ENCODE measurements at places on chromosomes 3 and 15. TPM values are rescaled to one million over a fixed set of nuclear protein-coding genes. Genes with fewer than 3 reads are reported as not detected.

GPR62 gene
- 0.33 TPM for polyA plus RNA-seq

SEMA3F gene
- polyA plus RNA-seq, result 39.5 TPM

LMAN1L gene
- not detected for polyA plus RNA-seq

TIMP4 gene
- polyA plus RNA-seq, result 0.33 TPM

CHRNA5 gene
- 1.2 TPM for polyA plus RNA-seq

SCG5 gene
- 7.4 TPM for polyA plus RNA-seq

GRK7 gene
- 0.15 TPM for polyA plus RNA-seq

NOX5 gene
- polyA plus RNA-seq, result 0.40 TPM

SPG21 gene
- 115 TPM for polyA plus RNA-seq

C3orf62 gene
- 12.4 TPM for polyA plus RNA-seq

FBXO40 gene
- polyA plus RNA-seq, result 0.03 TPM

SEC22C gene
- 51.6 TPM for polyA plus RNA-seq

- no peak for DNase-seq
These were observed 97.3 kb downstream of the ARNT2 start for GRCh38 chr15:80501476-80501875.

DNA sequence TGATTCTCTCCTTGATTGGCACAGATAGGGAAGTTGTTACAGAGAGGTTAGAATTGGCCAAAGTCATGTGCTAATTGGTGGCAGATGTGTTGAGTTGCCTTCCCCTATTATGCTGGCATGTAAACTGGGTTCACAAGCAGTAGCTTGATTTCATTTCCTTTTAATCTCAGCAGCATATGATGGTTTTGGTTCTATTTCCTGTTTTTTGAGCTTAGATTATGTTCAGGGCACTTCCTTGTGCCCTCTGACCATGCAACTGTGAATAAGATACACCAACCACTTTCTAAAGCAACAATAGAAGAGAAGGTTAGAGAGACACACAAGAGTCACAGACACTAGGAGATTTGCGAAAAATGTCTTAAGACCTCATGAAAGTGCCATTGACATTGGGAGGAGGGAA lies 16.5 kb downstream of the HPS3 start:
- DNase-seq, result no peak

DNA sequence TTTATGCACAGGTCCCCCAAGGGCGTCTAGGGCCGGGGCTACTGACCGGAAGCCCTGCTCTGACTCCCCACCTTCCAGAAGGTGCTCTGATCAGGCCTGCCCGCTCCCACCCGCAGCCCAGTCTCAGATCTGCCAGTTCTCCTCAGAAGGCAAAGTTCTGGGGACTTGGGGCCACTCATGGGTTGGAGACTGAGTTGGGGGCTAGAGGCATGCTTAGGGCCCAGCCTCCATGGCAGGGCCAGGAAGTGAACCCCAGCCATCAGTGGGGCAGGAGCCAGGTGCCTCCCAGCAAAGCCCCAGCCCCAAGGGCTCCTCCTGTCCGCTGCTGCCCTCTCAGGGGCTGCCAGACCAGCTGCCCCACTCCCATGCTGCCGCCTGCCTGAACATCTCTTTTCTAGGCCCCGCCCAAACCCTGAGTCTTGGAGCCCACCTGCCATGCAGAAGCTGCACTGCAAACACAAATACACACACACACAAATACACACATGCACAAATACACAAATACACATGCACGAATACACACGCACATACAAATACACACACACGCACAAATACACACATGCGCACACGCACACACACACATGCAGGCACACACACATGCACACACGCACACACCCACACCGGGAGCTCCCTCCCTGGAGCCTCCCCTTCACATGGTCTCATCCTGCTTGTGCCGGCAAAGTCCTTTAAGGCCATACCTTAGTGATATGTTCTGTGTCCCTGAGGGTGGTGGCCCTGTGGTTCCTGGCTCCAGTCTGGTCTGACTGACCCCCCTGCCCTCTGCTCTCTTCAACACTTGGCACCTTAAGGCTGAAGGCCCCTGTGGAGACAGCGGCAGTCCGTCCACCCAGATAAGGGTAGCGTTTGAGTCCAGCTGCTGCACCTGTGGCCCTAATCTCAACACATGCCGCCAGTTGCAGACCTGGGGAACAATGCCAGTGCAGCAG lies 59.2 kb upstream of the KLF13 start:
- DNase-seq, result no peak

DNA sequence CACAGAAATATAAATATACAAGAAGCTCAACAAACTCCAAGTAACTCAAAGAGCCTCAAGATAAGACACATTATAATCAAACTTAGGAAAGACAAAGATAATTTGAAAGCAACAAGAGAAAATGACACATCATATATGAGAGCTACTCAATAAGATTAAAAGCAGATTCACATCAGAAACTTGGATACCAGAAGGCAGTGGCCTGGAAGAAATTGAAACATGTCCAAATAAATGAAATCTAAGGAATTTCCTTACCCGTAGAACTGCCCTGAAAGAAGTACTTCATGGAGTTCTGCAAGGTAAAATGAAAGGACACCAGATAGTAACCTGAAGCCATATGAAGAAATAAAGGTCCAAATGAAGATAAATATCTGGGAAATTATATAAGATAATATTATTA lies 113.9 kb downstream of the LSAMP start:
- DNase-seq, result no peak

GRCh38 chr3:72244396-72244795 lies 459.4 kb upstream of the PROK2 start:
- no peak for DNase-seq

GRCh38 chr3:151314137-151314536 lies 2.5 kb downstream of the GPR87 start:
- DNase-seq, result no peak

DNA sequence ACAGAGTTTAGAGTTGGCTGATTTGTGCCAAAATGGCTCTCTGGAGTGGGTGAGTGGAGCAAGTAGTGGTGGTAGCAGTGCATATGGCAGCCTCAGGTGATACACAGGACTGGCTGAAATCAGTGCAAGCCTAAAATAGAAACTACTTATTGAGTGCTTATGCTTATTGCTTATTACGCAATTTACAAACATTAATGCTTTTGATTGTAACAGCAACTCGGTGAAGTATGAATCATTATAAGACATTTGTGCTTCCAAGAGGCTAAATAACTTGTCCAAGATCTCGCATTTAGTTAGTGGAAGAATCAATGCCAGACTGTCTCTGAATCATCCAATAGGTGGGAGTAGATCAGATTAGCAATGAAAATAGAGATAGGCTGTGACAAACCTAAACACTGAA lies 353.8 kb downstream of the NAALADL2 start:
- DNase-seq, result no peak

DNA sequence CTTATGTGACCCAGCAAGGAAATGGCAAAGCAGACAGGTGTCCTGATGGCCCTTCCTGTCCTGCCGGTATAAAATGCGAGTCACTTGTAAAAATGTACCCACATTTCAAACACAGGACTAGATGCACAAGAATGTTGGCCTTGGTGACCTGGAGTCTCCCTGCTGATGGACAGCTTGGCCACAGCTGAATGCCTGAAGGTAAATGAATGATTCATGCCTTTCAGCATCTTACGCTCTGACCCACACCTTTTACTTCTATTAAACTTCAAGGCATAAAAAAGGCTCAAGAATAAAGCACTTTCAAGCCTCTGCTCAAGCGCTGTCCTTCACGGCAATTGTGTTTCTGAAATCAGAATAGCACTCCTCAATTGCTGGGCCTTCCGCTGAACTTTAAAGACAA lies 228.0 kb upstream of the SLCO3A1 start:
- DNase-seq, result no peak

- no peak for DNase-seq
These were observed 43.0 kb upstream of the SPATA12 start for GRCh38 chr3:57017459-57017845.

DNA sequence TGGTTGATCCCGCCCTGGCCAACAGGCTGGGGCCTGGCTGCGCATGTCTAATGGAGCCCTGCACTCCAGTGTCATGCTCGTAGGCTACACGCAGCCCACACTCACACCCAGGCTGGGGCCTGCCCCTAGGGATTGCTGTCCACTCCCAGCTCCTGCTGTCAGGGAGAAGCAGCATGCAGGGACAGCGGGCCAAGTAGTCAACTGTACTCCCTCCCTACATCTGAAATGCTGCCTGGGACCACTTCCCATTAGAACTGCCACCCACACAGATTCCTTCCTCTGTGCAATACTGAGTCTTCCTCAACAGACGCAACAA lies 16.1 kb downstream of the ALS2CL start:
- no peak for DNase-seq

- DNase-seq, result no peak
These were observed 42.4 kb upstream of the LARS2 start for GRCh38 chr3:45345846-45346580.

DNA sequence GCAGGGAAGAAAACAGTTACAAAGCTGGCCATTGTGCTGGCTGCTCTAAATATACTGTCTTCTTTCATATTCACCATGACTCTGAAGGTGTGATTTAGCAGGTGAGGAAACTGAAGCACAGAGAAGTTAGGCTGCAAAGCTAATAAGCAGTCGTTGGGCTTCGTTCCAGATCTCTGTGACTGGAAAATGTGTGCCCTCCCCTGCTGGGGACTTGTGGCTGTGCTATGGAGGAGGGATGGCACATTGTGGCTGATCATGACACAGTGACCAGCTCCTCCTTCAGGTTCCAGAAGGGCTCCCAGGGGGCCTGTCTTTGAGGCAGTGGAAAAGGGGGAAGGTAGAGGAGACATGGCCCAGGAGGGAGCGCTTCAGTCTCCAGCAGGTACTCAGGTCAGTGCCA lies 19.2 kb downstream of the PXK start:
- no peak for DNase-seq

DNA sequence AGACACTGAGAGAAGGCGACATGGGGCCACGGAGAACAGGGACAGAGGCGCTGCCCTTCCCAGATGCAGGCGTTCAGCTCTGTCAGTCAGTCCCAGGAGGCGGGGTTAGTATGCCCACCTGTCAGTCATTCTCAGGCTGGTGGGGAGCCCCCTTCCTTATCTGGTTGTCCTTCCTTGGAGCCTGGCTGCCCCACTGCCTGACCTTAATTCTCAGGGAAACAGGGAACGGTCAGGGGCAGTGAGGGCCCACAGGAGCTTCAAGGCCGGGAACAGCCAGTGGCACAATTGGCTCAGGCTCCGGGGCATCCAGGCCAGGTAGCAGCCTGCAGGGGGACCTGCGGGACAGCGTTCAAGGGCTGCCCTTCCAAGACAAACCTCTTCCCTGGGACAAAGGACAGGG lies 133.2 kb downstream of the CHSY1 start:
- no peak for DNase-seq

GRCh38 chr3:54527521-54527920 lies 400.3 kb downstream of the LRTM1 start:
- DNase-seq, result no peak

DNA sequence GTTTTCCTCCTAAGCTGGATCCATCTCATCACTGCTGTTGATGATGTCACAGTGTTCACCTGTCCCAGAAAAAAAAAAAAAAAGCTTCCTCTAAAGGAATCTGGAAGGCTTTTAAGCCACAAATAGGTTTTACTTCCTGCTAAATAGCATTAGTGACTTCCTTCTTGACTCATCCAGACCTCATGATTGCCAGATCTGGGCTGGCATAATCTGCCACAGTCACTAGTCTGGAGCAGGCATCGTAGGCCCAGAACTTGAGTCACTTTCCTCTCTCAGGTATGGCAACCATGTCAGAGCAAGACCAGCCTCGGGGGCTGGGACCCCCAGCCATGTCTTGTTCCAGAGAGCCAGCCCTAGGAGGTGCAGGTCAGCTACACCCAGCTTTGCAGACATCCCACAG lies 266.5 kb upstream of the CADM2 start:
- no peak for DNase-seq

DNA sequence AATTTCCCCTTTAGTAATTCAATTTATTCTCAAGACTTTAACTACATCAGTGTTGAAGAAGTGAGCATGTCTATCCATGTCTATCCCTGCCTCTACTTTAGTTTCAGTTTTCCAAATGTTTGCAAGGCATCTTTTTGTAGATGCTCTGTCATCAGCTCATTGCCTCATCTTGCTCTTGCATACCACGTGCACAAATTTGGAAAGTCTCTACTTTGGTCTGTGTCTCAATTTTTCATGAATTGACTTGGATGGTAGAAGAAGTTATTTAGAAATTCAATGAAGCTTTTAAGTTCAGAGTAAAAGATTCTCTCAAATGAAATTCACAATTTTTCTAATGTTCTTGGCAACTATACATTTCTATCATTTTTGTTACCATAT lies 55.3 kb downstream of the CLDN1 start:
- DNase-seq, result no peak
